BJ (cell line): ENCODE measurements at places on chromosomes 12 and 14.

DNA sequence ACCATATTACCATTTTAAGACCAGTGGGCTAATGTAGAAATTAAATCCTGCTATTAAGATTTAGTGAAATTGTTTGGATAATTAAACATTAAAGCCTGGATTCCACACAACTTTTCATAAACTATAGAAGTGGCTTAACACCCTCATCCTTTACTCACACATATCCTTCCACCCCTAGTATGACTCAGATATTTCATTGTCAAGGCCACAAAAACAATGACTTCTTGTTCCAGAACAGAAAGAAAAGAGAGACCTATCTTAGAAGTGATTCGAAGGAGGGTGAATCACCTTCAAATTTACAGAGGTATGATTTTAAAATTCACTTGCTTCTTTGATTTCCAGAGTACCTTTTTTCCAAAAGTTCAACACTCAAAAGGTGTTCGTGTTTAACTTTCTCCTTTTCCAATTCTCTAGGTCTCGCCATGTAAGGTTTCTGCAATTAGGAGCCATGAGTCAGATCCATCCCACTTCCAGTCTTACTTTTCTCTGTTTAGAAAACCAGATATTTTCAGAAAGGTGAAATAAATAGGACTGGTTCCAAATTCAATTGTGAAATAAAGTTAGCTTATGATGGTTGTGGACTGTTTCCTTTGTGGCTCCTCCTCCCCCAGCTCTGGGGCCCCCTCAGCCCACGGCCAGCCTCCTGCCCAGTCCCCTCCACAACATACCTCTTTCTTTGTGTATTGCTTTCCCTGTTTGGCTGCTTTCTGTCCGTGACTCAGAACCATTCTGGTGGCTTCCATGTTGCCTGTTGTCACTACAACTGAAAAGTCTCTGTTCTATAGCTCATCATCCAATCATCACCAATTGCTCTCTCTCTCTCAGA lies 24.6 kb upstream of the MGP start:
- DNase-seq: no peak

- no peak for DNase-seq
These were observed 127.8 kb downstream of the CFAP54 start for GRCh38 chr12:96617178-96617577.

- DNase-seq: no peak
These were observed 51.1 kb downstream of the ZFYVE26 start for GRCh38 chr14:67765192-67765834.

DNA sequence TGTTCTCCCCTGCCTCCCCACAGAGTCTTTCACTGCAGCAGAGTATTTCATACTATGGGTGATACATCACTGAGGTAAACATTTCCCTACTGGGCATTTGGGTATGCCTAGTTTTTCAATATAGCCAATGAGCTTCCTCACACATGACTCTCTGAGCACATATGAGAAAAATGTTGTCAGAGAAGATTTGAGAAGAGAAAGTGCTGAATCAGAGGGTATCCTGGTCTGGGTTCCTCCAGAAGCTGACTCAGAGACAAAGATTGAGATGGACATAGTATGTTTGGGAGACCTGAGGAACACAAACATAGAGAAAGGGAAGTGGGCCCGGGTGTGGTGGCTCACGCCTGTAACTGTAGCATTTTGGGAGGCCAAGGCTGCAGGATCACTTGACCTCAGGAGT lies 12.6 kb downstream of the SLC8B1 start:
- DNase-seq: peak; percentile 32

DNA sequence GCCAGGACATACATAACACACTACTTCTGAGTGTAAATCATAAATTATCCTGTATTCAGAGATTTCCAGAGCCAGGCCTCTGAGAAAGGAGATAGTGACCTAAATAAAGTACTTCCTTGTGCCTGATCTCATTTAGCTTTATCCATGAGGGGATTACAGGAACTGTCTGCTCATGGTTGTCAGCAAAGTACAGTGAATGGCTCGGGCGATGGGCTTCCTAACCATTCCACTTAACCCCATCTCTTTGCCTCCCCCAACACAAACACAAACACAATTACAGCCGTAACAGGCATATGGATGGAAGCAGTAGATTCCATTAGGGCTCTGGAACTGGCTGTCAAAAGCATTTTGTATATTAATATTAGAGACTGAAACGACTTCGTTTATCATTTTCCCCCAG lies 206.7 kb upstream of the CPNE8 start:
- no peak for DNase-seq

DNA sequence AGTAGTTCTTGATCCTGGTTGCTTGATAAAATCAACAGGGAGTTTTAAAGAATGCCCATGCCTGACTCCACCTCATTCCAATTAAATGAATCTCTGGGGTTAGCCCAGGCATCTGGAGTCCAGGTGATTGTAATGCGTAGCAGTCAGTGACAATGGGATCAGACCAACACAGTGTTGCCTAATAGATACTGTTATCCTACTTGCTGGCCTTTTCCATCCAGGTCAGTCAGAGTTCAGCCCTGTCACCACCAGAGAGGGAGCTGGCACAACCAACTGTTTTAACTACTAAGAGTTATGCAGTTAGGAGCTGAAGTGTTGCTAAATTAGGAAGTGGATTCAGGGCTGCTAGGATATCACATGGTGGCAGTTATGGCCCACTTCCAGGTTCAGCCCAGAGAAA lies 107.1 kb downstream of the GPR135 start:
- peak; percentile 87 for DNase-seq

GRCh38 chr14:101851736-101852405 lies 90.4 kb downstream of the PPP2R5C start:
- no peak for DNase-seq

- DNase-seq: no peak
These were observed 69.5 kb downstream of the GPR135 start for GRCh38 chr14:59395672-59396071.

DNA sequence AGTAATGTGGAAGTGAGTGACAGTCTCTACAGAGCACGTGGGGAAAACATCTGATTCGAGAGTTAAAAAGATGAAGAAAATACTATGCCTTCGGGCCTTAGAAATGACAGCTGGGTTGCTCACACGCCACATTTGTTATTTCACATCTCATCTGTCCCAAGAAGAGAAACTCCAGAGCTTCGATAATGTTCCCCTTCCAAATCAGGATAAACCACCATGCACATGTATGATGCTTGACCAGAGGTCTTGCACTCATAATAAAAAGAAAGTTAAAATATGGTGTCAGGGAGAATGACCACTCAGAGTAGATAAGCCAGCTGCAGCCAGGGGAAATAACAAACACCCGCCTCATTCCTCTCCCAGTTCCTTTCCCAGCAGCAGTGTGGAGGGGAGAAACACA lies 34.6 kb downstream of the NIN start:
- DNase-seq: no peak

DNA sequence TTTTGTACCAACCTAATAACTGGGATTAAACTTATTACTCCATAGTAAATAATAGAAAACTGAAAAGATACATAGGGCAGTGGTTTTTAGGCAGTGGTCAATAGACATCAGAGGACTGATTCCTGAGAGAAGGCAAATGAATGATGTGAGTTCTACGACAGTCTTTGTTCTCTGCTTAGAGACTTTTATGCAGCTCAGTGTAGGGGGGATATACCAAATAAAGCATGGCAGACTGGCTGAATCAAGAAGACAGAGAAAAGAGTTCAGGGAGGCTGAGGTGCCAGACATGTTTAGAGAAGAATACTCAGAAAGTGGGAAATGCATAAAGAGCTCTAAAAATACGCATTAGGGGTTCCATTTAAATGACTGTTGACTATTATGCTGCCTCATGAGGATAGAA lies 320.8 kb upstream of the FAR2 start:
- DNase-seq: no peak

- no peak for DNase-seq
These were observed 85.1 kb downstream of the DRAM1 start for GRCh38 chr12:101962486-101962885.

DNA sequence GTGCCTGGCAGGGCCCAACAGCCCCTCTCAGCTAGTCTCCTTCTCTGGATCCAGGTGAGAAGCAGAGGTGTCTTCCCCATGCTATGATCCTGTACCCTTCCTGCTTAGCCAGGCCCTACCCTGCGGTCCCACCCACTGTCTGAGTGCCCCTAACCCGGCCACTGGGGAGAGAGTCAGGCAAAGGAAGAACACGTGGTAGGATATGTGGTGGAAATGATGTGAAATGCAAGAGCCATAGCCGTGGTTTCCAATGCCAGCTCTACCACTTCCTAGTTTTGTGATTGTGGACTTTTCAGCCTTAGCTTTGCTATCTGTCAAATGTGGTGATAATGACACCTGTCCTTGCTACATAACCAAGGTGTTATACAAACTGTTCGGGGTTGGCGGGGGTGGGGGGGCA lies 15.8 kb downstream of the KRT2 start:
- DNase-seq: no peak

DNA sequence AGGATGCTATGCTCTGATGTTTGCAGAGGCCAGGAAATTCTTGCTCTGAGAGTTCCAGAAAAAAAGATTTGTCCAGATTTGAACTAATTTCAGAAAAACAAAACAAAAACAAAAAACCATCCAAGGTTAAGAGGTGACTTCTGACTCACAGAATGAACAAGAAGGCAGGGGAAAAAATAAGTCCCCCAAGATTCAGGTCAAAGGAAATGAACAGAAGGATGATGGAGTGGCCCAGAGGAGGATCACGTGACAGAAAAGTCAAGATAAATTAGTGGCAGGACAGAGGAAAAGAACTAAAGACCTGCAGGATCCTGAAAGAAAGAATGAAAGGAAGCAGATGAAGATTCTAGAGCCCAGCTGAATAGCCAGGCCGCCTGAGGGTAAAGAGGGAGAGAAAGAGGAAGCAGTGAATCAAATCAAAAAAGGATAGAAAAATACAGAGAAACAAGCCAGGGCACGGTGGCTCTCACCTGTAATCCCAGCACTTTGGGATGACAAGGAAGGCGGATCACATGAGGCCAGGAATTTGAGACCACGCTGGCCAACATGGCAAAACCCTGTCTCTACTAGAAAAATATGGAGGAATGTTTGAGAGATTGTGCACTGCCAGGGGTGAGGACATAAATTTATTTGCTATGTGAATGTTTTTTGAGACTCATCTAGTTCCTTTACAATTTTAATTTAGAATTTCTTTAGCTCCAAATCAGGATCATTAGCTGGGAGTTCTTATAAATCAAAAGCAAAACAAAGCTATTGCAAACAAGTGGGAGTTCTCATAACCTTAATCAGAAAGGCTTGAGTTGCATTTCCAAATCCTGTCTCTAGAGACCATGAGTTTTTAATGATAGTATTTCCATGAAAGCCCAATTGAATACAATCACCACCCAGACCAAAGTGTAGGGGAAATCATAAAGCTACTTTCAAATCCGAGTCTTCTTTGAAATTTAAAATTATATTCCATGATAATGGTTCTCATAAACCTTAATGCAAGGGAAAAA lies 217.1 kb upstream of the PLEKHG7 start:
- DNase-seq: no peak

GRCh38 chr12:63021116-63021515 lies 86.2 kb upstream of the PPM1H start:
- no peak for DNase-seq

- DNase-seq: no peak
These were observed 25.3 kb downstream of the GNS start for GRCh38 chr12:64733857-64734256.

DNA sequence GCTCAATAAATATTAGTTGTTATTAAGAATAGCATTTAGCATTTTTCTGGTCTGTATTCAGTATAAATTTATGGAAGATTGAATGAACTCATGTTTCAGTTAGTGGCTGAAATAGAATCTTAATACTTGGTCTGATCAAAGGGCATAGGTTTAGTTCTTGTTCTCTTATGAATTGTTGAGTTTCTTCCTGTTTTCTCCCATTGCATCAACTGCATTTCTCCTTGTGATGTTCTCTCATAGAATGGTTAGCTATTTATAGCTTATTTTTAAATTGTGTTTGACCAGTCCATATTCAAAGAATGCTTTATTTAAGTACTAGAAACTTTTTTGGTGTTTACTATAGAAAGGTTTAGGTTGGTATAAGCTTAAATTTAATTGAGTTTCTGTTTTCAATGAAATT lies 29.8 kb downstream of the APAF1 start:
- no peak for DNase-seq

GRCh38 chr14:53672526-53672925 lies 284.1 kb downstream of the BMP4 start:
- DNase-seq: no peak

DNA sequence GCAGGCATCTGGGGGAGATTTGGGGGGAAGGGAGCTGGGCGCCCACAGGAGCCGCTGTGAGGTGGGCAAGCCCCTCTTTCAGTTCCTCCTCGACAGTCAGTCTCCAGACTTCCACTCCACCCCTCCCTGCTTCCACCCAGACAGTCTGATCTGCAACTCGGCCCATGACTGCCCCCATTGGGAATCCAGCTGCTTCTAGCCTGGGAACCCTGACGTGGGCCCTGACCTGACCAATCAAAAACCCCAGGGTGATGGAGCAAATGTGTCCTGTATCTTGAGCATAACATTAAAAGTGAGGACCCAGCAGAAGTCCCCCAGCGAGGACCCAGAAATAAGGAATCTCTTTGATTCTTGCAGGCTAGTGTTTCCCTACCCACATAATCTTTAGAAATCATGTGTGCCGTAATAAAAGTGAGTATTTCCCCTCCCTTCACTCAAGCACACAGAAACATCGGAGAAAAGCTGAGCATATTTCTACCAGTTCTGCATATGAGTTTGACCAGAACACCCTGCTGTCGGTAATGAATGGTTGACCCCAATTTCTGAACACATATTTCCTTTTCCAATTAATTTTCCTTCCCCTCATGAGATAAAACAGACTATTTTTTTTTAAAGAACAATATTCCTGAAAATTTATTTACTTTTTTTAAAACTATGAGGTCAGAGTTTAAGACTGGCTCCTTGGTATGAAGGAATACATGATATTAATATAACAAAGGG lies 6.4 kb downstream of the SSH1 start:
- DNase-seq: no peak

- DNase-seq: no peak
These were observed 96.2 kb upstream of the FKBP4 start for GRCh38 chr12:2698566-2698965.

GRCh38 chr14:73758392-73759182 lies 44.4 kb upstream of the PNMA1 start:
- no peak for DNase-seq

DNA sequence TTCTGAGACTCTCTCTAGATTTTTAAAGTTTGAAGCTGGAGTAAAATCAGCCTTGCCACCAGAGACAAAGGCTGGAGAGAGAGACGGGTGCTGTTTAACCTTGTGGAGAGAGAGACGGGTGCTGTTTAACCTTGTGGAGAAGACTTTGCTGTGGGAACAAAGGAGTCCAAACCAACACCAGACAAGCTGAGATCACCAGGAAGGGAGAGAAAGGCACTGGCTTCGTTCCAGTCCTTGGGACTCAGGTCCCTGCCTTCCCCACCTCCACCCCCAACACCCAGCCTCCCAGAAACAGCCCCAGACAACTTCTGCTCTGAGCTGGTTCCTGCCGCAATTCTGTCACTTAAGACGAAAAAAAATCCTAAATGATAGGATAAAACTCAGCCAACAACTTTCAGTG lies 1389.3 kb downstream of the AACS start:
- no peak for DNase-seq

- DNase-seq: no peak
These were observed 7.5 kb upstream of the PYROXD1 start for GRCh38 chr12:21429994-21430393.

GRCh38 chr14:102965282-102965681 lies 42.8 kb downstream of the AMN start:
- DNase-seq: no peak

GRCh38 chr14:90349739-90350138 lies 18.0 kb upstream of the NRDE2 start:
- no peak for DNase-seq
